ENCODE measurements at places on chromosomes 5 and 9.
A peak's percentile ranks its signal among the peaks of the same experiment; 100 is the strongest.

GRCh38 chr9:96391021-96391765 lies 7.7 kb upstream of the SLC35D2 start:
- DNase-seq, result no peak

- DNase-seq, result no peak
These were observed 97.0 kb downstream of the DRD1 start for GRCh38 chr5:175347027-175347426.

GRCh38 chr5:160357861-160358411 lies 12.5 kb downstream of the C1QTNF2 start:
- no peak for DNase-seq

- no peak for DNase-seq
These were observed 198.7 kb upstream of the C9orf72 start for GRCh38 chr9:27771803-27772545.

DNA sequence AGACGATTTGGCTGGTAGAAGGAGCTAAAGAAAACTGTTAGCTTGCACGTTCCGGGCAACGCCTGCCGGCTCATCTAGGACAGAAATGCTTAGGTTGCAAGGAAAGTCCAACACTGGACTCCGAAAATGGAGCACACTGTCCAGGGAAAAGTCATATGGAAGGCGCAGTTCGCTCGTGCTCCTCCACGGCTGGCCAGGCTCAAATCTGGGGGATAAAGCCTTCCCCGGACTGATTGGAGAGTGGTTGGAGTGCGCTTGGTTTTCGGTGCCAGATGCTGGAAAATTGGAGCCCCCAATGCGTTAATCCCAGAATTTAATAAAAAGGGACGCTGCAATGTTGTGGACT lies 955 bp downstream of the CDH6 start:
- no peak for DNase-seq

DNA sequence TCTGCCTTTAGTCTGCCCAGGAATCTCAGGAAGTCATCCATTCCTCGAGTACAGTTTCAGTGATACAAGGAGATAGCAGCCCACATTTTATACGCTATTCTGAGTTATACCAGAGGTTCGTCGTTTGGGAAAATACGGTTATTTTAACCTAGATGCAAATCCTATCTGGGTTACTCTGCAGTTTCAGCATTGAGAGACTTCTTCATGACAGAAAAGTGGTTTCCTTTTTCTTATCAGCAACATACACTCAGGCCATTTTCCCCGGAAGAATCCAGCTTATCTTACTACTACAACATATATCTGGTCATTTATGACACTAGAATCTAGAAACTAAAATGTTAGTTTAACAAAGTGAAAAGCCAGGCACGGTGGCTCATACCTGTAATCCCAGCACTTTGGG lies 83.4 kb upstream of the IQGAP2 start:
- DNase-seq, result no peak

DNA sequence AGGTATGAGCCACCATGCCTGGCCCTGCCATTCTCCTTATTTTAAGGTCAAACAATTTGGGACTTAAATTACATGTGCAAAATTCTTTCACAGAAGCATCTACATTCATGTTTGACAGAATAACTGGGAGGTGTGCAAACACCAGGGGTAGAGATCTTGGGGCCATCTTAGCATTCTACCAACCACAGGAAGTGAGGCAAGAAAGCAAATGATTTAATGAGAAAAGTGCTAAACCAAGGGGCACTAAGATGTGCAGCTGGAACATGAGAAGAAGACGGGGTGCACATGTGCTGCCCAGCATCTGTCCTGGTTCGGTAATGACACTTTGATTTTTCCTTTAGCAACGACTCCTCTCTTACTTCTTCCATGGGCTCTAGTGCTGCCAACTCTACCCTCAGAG lies 1.2 kb upstream of the F12 start:
- no peak for DNase-seq

- no peak for DNase-seq
These were observed 61.5 kb downstream of the OSTF1 start for GRCh38 chr9:75149841-75150241.

GRCh38 chr9:121725008-121725775 lies 73.8 kb downstream of the DAB2IP start:
- peak; percentile 57 for DNase-seq

GRCh38 chr5:127985811-127986325 lies 97.7 kb upstream of the SLC12A2 start:
- no peak for DNase-seq

- no peak for DNase-seq
These were observed 490.8 kb downstream of the RASEF start for GRCh38 chr9:82572146-82572545.

GRCh38 chr9:35749515-35750255 lies 598 bp downstream of the RGP1 start:
- no peak for DNase-seq

Measured in head of caudate nucleus (tissue), 42 donors.